ENCODE measurements at places on chromosomes 5 and 9.

DNA sequence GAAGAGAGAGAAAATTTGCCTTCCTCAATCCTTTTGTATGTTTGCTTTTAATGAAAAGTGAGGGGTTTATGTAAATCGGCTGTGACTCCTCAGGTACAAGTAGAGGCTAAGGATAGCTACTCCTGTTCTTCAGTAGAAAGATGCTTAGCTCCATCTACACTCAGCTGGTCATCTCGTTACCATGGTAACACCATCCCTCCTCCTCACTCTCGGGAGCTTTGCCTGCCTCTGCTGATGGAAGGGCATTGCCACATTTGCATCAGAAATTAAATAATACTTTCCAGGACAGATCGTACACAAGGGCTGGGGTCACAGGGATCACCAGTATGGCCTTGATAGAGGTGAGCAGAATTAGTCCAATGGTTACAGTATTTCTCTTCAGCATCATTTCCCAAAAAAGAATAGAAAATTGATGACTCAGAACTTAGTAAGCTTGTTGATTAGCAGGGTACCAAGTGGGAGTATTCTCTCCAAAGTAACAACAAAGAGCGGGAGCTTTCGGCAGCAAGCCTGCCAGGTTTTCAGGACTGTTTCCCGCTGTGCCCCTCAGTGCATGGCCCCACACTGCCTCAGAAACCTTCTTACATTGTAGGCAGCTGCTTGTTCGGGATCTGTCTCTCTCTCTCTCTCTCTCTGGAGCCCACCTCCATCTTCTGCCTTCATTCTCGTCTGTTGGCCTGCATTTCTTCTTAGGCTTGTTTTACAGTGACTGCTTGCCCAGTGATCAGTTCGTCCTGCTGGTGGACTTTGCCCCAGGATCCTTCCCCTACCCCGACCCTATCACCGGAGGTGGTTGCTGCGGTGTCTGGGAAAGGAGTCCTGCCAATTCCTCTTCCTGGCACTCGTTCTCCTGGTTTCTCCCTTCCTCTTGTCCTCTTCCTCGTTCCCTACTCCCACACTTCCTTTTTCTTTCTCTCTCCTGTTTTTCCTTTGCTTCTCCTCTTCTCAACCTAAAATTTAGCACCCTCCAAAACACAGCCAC, 51.9 kb upstream of the SNAPC3 start:
- DNase-seq: no peak

GRCh38 chr5:142197098-142197497, 88.5 kb downstream of the NDFIP1 start:
- no peak for DNase-seq

DNA sequence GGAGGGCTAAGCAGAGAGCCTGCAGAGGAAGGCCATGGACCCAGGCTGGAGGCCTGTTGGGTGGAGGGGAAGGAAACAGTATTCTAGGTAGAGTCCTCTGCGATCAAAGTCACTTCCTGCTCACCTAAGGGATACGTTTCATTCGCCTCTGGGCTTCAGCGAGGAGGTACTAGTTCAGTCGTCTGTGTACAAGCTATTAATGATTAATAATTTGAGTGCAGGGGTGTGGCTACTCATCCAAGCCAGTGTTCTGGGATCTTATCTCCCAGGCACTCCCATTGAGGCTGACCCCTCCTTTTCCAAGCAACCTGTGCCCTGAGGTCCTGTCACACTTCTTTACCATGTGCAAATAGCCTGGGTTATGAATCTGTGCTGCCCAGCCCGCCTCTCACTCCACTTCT, 25.2 kb downstream of the RALGPS1 start:
- no peak for DNase-seq

- DNase-seq: no peak
Observed at GRCh38 chr5:33339413-33339812, 101.4 kb upstream of the TARS1 start.

DNA sequence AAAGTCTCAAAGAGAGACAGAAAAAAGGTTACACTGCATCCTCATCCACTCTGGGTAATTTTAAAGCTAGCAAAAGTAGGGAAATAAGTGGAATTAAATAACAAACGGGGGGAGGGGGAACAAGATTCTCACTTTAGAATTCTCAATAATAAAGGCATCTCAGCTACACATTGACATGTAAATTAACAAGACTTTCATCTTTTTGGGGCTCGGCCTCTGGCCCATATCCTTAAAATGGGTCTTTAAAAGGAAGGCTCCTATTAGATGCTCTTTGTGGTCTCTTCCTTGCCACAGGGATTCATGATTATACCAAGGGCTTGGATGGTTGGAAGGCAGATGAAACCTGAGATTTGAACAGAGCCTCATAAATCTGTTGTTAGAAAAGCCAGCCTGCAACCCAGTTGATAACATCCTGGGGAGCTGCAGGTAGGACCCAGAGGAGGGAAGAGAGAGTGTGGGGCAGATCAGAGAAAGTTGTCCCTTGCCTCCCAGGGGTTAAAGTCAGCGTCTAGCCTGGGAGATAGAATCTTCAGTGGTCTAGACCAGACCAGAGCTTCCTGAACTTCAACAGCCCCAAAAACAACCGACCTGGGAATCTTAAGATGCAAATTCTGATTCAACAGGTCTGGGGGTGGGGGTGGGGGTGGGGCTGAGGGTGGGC, 135.9 kb downstream of the GCNT1 start:
- no peak for DNase-seq

DNA sequence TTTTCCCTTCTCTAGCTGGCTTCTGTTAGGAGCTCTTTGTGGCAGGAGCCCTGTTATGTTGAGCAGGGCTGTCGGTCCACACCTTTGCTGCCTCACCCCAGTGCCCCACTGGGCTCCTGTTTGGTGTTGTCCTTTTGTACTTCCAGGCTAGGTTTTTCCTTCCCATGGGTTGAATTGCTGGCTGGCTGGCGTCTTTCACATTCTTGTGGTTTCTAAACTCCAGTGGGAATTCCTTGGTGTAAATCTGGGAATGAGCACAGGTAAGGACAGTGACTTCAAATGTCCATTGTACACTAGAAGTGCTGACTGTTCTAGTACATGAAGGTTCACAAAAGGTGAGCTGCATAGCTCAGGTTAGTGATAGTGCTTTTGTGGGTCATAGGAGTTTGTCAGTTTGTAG, 30.4 kb downstream of the RASGRF2 start:
- no peak for DNase-seq

- DNase-seq: no peak
Observed at GRCh38 chr5:39720136-39720535, 295.4 kb upstream of the DAB2 start.

DNA sequence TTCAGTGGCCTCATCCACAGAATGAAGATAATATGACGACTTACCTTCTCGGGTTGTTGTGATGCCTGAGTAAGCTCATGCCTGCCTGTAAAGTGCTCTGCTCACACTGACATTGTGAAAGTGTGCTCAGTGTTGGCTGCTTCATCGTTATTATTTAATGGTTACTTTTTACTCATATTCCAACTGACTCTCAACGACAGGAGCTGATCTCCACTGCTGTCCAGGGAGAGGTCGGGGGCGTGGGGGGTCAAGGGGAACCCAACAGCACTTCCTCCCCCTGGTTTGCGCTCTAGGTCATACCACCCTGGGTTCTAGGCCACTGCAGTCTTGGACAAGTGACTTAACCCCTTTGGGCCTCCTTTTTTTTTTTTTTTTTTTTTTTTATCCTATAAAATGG, 52.9 kb upstream of the ANGPTL2 start:
- no peak for DNase-seq

DNA sequence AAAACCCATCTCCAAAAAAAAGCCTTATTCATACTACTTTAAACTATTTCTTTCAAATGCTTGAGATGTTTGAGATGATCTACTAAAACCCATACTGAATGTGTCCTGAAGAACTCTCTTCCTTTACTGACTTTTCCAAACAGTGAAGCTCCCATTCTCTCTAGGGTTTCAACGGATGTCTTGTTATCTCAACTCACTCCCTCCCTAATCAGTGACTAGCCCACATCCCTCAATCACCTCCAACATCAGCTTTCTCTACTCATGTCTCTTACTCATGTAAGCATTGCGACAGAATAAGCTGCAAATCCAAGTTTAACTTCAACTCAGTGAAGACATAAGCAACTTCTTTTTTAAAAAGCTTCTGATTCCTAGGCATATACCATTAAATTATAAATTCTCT, 42.1 kb downstream of the WDR41 start:
- DNase-seq: no peak

DNA sequence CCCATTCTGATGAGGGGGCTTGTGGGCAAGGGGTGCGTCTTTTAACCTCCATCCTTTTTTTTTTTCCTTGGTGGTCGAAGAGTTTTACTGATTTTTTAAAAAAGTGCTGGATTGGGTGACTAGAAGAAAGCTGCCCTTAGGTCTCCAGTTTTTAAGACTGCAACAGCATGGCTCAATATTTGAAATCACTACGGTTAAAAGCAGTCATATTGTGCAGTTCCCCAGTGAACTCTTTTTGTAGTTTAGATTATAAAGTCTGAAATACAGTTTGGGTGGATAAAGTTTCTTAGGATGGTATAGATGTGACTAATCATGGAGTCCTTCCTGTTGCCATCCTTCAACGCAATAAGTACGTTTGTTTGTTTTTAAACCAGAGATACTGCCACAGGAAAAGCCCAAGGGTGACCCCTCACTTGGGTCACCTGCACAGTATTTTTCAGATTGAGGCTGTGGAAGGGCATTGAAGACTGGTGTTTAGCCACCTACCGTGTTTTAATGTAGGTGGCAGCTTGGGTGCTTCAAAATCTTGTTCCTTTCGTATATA, 520 bp upstream of the DHFR start:
- no peak for DNase-seq

- DNase-seq: no peak
Observed at GRCh38 chr5:120304663-120305062, 159.4 kb upstream of the PRR16 start.

GRCh38 chr5:137856916-137857862, 10.5 kb upstream of the MYOT start:
- no peak for DNase-seq

- DNase-seq: no peak
Observed at GRCh38 chr5:119948162-119948561, 318.8 kb downstream of the FAM170A start.

- DNase-seq: no peak
Observed at GRCh38 chr9:12818431-12819000, 43.7 kb downstream of the LURAP1L start.

DNA sequence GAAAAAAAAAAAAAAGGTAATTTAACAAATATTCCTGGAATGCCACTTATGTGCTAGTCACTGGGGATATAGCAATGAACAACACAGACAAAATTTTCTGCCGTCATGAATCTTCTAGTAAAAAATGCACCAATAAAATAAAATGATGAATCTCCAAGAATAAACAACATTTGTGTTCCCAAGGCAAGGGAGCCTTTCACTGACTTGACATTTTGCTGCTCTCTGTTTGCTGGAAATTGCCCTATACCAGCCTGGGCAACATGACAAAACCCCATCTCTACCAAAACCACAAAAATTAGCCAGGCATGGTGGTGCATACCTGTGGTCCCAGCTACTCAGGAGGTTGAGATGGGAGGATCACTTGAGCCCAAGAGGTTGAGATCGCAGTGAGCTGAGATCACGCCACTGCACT, 64.5 kb upstream of the ERBIN start:
- DNase-seq: no peak

- DNase-seq: no peak
Observed at GRCh38 chr5:178551059-178551458, 39.1 kb downstream of the COL23A1 start.

DNA sequence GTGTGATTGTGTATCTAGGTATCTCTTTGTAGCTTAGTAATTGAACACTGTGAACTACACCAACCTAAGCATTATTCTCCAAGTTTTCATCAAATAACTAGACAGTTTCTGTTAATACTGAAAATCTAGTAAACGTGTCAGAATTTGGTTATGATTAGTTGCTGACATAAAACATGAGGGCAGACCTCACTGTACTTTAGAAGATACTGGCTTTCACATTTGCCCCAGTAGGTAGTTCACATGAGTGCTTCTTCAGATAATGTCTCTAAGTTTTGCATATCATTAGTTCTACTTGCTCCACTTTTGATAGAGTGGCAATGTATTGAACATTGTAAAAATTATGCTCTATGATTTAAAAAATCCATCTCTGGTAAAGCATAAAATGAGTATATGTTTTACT, 7.1 kb downstream of the CDKN2B start:
- DNase-seq: no peak

- no peak for DNase-seq
Observed at GRCh38 chr5:144469106-144469505, 298.4 kb downstream of the KCTD16 start.

- DNase-seq: no peak
Observed at GRCh38 chr9:91900797-91901177, 49.2 kb downstream of the ROR2 start.

GRCh38 chr5:174844971-174845370, 120.6 kb downstream of the MSX2 start:
- no peak for DNase-seq

DNA sequence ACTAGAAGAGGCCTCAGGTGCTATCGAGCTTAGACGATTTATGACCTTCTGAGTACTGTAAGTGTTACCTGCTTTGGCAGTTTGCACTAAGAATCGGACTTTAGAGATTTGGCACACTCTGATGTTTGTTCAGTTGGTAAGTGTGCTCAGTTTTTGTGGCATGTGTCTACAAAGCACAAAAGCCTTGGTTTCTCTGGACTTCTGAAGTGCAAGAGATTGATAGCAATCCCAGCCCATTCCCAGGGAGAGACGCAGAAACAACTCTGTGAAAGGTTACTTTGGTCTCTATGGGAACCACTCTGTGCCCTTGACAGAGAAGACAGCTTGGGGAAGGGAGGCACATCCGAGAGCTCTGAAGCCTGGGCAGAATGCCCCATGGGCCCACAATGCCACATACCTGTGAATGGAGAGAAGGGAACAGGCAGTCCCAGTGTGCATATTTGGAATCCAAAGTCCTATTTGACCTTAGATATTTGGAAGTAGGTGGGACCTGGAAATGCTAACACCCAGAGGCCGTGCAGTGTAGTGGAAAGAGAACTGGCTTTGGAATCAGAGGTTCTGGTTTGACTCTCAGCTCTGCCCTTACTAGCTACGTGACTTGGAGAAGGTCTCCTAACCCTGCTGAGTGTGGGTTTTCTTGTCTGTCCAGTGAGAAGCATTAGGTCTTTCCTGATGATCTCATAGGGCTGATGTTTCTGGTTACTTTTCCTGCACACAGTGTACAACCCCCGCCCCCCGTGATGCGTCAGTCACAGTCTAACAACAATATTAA, 194.3 kb upstream of the VLDLR start:
- peak; percentile 85 for DNase-seq

GRCh38 chr5:109707531-109707930, 17.8 kb downstream of the MAN2A1 start:
- DNase-seq: no peak

DNA sequence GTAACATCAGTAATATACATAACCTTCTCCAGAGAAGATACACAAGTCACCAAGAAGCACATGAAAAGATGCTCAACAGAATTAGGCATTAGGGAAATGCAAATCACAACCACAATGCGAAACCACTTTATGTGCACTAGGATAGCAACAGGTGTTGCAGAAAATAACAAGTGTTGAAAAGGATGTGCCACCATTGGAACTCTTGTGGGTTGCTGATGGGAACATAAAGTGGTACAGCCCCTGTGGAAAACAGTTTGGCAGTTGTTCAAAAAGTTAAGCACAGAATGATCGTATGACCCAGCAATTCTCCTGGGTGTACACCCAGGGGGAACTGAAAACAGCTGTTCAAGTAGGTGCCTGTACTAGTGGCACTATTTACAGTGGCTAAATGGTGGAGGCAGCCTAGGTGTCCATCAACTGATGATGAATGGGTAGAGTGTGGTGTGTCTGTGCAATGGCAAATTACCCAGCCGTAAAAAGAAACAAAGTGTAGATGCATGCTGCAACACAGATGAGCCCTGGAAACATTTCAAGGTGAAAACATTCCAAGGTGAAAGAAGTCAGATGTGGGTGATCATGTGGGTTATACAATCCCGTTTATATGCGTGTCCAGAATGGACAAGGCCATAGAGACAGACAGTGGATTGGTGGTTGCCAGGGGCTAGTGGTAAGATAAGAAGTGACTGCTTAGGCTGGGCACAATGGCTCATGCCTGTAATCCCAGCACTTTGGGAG, 27.2 kb downstream of the CCDC69 start:
- DNase-seq: no peak
